ENCODE measurements at places on chromosomes 5 and 9.

DNA sequence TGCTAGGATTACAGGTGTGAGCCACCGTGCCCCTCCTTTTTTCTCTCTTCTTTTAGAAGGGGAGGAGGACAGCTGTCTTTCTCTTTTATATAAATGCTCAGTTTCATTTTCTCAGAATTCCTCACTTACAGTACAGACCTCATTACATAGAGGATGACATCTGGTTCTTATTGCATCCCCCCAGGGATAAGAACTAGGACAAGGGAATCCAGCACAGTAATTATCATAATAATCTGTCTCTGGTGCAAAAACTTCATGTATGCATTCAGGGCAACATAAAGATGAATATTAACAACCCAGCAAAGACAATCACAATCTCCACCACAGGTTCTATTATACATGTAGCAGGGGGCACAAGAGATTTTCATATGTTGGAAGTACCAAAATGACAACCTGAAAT is 5.1 kb downstream of the SPZ1 start:
- DNase-seq, result no peak

- peak; percentile 28 for DNase-seq
Observed at GRCh38 chr5:144142824-144143162, 27.7 kb downstream of the YIPF5 start.

- DNase-seq, result peak; percentile 76
Observed at GRCh38 chr5:52709167-52709925, 78.4 kb upstream of the ITGA1 start.

GRCh38 chr9:136204838-136205706 is at the start of gene LHX3:
LHX3 (minus strand) TSS chr9:136205128; CDS start chr9:136205012, 116 bp downstream.
- DNase-seq, result no peak

DNA sequence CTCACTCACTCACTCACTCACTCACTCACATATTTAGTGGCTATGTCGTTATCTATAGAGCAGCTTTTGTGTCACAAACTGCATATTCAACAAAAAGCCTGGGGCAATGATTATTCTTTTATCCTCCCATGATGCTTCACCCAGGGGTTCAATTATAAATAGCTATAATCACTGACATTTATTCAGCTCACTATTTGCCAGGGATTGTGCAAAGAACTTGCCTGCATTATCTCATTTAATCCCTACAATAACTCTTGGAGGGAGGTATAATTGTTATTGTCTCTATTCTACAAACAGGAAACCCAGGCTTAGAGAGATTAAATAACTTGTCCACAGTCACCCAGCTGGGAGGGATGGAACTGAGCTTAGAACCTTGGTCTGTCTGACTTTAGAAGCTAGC is 298.0 kb upstream of the MSX2 start:
- no peak for DNase-seq

GRCh38 chr9:37425298-37425752 is 2.8 kb downstream of the GRHPR start:
- DNase-seq, result peak; percentile 47

- no peak for DNase-seq
Observed at GRCh38 chr9:134014946-134015345, 10.3 kb upstream of the BRD3OS start.

DNA sequence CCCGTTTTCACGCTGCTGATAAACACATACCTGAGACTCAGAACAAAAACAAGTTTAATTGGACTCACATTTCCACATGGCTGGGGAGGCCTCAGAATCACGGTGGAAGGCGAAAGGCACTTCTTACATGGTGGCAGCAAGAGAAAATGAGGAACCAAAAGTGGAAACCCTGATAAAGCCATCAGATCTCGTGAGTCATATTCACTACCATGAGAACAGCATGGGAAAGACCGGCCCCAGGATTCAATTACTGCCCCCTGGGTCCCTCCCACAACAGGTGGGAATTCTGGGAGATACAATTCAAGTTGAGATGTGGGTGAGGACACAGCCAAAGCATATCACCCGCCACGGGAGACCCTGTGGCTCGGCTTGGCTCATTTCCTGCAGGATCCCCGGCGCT is 20.2 kb downstream of the EXD3 start:
- peak; percentile 41 for DNase-seq

GRCh38 chr5:91176288-91177016 is 206.7 kb downstream of the ARRDC3 start:
- no peak for DNase-seq

DNA sequence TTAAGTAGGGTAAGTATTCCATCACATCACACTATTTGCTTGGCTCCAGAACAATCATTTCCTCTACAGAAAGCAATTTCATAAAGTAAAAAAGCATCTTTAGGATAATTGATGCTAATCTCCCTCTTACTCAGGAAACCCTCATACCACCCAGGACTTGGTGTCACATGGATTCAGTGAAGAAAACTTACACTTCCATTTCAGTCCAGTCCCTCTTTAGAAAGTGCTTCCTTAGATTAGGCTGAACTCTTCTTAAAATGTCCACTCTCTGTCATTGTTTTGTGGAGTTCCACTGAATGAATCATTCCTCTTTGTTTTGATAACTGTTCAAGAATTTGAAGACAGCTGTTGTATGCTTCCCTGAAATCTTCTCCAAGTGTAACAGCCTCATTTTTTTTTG is 144.0 kb upstream of the ZNF462 start:
- no peak for DNase-seq

DNA sequence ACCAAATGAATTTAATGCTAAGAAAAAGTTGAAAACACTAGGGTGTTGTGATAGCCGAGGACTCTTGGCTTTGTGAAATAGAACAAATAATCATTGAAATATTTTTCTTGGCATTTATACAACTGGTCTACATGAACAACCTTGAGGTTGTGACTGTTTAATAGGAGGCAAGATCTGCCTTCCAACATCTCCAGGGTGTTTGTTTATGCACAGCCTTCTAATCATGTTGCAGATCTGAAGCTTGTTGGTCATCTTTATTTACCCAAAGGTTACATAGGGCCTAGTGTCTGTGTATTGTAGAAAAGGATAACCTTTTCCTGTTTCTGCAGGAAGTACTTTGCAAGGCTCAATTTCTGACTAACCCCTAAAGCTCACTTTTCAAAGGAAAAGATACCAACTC is 65.2 kb upstream of the RANBP3L start:
- DNase-seq, result no peak

- peak; percentile 31 for DNase-seq
Observed at GRCh38 chr9:12604164-12604821, 88.9 kb upstream of the TYRP1 start.

DNA sequence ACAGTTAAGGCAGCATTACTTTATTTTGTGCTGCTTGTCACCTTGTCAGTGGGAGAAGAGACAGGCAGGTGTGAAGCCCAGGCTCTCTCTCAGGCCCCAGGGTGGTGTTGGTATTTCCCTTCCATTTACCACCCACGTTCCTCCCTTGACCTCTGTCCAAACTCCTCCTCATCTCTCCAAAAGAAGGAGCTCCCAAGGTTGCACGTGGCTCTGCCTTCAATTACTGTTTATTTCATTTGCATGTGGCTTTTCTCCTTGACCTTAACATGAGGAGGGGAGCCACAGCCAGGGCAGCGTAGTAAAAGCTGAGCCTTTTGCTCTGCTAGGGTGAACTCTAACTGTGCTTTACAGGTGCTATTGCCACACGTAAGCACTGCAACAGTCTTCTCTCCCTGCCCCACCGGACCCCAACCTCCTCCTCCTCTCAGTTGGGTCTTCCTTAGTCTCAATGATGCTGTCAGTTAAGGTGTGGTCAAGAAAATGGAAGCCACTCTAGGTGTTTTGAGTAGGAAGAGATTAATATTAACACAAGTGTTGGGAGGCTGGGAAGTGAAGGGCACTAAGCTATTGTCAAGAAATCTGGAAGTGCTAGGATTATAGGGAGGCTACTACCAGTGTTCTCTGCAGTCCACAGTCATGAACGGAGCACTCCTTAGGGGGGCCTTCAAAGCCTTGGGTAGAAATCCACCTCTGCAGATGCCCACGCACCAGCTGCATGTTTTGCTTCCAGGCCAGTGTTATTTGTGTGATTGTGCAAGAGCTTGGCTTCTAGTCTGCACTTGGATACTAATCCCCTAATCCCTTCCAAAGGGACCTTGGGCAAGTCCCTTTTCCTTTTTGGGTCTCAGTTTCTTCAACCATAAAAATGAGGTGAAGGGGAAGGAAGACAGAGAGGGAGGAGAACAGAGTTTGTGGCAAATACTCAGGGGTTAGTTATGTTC is 3.9 kb upstream of the ALDH1B1 start:
- no peak for DNase-seq

DNA sequence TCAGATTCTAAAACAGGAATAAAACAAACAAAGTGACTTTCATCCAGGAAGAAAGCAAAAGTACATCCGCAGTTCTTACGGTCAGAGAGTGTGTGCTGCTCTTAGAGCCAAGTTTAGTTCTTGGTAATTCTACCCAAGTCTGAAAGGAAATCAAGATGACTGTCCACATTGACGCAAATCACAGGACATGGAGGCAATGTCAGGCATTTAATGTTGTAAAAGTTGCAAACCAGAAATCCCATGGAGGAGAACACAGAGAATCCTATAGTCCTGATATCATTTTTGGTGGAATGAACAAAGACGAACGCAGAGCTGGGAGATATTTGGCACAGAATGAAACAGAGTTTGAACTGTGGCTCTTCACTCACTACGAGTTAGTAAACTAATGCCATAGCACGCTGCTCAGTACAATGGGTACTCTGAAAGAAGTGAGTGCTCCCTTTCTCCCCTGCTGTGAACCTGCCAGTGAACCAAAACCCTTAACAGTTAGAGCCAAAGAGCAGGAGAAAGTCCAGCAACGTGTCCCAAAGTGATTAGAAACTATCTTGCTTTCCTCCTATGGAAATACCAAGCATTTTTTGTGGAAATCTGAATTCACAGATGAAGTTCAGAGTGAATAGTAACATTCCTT is 74.3 kb downstream of the MUSK start:
- DNase-seq, result no peak

DNA sequence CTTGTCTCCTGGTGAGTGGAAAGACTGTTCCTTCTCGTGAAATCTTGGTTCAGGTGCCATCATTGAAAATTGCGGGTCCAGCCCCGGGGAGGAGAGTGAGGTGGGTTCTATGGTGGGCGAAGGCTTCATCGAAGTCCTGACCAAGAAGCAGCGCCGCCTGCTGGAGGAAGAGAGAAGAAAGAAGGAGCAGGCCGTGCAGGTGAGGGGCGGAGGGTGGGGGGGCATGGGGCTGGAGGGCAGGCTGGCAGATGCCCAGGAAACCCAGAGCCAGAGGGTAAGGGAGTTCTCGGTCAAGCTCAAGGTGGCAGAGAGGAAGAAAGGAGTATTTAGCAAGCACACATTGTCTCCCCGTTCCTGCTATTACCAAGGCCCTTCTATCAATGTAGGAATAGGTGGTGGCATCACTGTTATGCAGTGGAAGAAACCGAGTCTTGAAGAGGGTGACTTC is 24.3 kb upstream of the POMT1 start:
- peak; percentile 40 for DNase-seq

DNA sequence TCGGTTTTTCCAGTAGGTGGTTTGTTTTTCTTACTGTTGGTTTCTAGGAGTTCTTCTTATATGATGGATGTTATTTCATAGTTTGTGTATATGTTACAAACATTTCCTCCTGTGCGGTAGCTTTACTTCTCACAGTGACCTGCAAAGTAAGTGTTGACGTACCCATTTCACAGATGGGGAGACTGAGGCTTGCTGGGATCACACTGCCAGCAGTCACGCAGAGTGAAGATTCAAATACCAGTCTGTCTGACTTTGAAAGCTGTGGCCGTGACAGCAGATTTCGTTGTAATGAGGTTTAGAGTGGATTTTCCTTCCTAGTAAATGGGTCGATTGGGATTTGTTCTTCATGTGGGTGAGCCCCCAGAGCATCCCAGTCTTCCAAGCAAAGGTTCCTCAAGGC is 13.0 kb downstream of the DBH start:
- DNase-seq, result no peak

- DNase-seq, result no peak
Observed at GRCh38 chr5:129945774-129946270, 41.6 kb downstream of the CHSY3 start.

DNA sequence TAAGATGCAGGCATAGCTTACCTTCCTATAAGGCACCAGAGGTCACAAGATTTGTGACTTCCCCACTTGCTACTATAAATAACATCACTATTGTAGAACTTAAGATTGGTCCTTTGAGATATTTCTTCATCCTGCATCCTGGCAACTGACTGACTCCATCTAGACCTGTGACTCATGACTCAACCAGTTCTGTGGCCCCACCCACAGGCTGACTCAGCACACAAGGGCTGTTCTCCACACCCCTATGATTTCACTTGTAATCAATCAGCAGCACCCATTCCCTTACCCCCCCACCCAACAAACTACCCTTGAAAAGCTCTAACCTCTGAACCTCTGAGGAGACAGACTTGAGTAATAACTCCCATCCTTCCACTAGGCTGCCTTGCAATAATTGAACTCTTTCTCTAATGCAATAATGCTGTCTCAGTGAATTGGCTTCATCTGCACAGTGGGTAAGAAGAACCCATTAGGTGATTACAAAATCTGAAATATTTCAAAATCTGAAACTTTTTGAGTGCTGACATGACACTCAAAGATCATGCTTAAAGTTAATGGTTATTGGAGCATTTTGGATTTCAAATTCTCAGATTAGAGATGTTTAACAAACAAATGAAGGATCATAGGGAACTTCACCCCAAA is 296.7 kb downstream of the ARL15 start:
- peak; percentile 73 for DNase-seq

- no peak for DNase-seq
Observed at GRCh38 chr5:93186076-93186682, 394.8 kb downstream of the NR2F1-AS1 start.

DNA sequence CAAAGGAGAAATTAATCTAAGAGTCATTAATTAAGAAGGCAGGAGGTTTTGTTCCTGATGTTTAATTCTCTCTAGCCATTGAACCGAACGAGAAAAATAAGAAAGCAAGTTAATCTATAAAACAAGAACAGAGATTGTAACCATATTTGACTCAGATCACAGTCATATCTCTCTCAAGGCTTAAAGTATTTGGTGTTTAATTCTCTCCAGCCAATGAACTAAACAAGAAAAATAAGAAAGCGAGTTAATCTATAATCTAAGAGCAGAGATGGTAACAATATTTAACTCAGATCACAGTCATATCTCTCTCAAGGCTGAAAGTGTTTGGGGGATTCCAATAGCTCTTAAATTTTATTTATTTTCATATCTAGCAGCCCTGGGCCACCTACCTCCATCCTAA is 74.4 kb upstream of the SHISAL2B start:
- DNase-seq, result no peak

GRCh38 chr9:30584559-30584958 is 1799.9 kb upstream of the ACO1 start:
- no peak for DNase-seq
